Naive thymus-derived CD8-positive, alpha-beta T cell (primary cell): ENCODE measurements at places on chromosomes 1 and 21. TPM values are rescaled to one million over a fixed set of nuclear protein-coding genes. Genes with fewer than 3 reads are reported as not detected.

Gene RSBN1
- total RNA-seq, result 56.3 TPM

Gene SDC3
- total RNA-seq, result 0.16 TPM

Gene F5
- 0.16 TPM for total RNA-seq

Gene NMNAT2
- total RNA-seq, result not detected

Gene ACTN2
- total RNA-seq, result not detected

Gene PGLYRP4
- not detected for total RNA-seq

Gene NOC2L
- 72.3 TPM for total RNA-seq

Gene CFAP74
- total RNA-seq, result not detected

Gene LENEP
- total RNA-seq, result 0.77 TPM

Gene GBP3
- 39.4 TPM for total RNA-seq

Gene CDCA8
- total RNA-seq, result 1.4 TPM

Gene HES3
- not detected for total RNA-seq

Gene OR14A16
- not detected for total RNA-seq

Gene VAV3
- 3.8 TPM for total RNA-seq

Gene ITLN2
- total RNA-seq, result not detected

Gene INPP5B
- total RNA-seq, result 40.8 TPM

Gene PHLDA3
- 0.55 TPM for total RNA-seq

Gene GPR37L1
- total RNA-seq, result not detected

Gene APOBEC4
- not detected for total RNA-seq

Gene KCNJ6
- not detected for total RNA-seq

Gene RGS18
- 0.41 TPM for total RNA-seq

Gene AQP10
- not detected for total RNA-seq

Gene TACSTD2
- total RNA-seq, result not detected

Gene MSH4
- total RNA-seq, result 0.86 TPM

Gene C8B
- total RNA-seq, result not detected

Gene PCP4L1
- not detected for total RNA-seq

Gene CC2D1B
- 96.5 TPM for total RNA-seq

Gene DUSP10
- total RNA-seq, result 4.2 TPM

Gene MTMR11
- total RNA-seq, result 1.5 TPM

Gene DSCAM
- not detected for total RNA-seq
